ENCODE measurements at places on chromosomes 1 and 21. TPM values are rescaled to one million over a fixed set of nuclear protein-coding genes. Genes with fewer than 3 reads are reported as not detected.

GRCh38 chr1:237817277-237817676 is 73.4 kb downstream of the ZP4 start:
- H3K27me3 ChIP-seq, result no peaks in the 10 kb centered on the region
- no peak for DNase-seq
- no peaks in the 10 kb centered on the region for H3K36me3 ChIP-seq
- no peak overlapping the region for H3K4me3 ChIP-seq
- H3K27ac ChIP-seq, result no peak overlapping the region

DNA sequence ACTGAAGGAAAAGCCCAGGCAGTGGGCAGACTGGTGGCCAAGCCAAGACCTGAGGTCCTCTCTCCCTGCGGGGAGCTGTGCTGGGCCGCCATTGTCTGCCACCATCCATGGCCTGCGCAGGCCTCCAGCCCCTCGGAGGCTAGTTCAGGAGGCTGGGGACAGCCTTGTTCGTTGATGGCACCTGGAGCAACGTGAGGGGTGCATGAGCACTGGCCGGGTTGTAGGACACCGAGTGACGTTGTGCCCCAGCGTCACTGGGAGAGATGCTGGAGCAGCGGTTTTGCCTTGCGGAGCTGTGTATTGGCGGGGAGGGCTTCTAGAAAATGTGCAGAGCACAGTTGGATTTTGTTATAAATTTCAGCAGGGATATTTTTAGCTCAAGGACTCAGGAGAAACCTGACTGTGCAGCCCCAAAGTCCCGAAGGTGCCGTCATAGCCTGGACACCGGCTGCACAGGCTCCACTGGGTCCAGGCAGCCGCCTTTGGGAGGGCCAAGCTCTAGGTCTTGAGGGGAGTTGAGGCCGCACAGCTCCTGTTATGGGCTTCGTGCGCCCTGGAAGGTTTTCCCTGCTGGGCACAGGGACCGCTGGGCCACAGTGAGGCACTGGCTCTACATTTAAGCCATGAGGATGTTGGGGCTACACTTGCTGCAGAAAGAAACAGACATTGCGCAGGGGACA is 48.2 kb upstream of the ADARB1 start:
- H3K4me1 ChIP-seq, result peaks cover 7% of the 10 kb centered on the region
- H3K4me3 ChIP-seq, result no peak overlapping the region
- no peaks in the 10 kb centered on the region for H3K36me3 ChIP-seq
- H3K27ac ChIP-seq, result no peak overlapping the region
- no peaks in the 10 kb centered on the region for H3K27me3 ChIP-seq
- DNase-seq, result no peak

- no peaks in the 10 kb centered on the region for H3K36me3 ChIP-seq
- no peak overlapping the region for H3K27ac ChIP-seq
- peak; percentile 94 for DNase-seq
- H3K4me3 ChIP-seq, result peak overlapping the region; percentile 18
These were observed 5.3 kb downstream of the HES2 start for GRCh38 chr1:6414443-6414844.

- H3K27ac ChIP-seq, result no peak overlapping the region
- no peak overlapping the region for H3K4me3 ChIP-seq
- no peak for DNase-seq
These were observed 401.7 kb upstream of the PROX1 start for GRCh38 chr1:213585959-213586586.

CELSR2 gene
- total RNA-seq, result 1.5 TPM

OR14K1 gene
- total RNA-seq, result 0.36 TPM

GRCh38 chr1:3064901-3065300 is 4.1 kb upstream of the PRDM16 start:
- no peaks in the 10 kb centered on the region for H3K36me3 ChIP-seq
- no peak overlapping the region for H3K4me3 ChIP-seq
- peaks cover 5% of the 10 kb centered on the region for H3K27me3 ChIP-seq
- no peaks in the 10 kb centered on the region for H3K4me1 ChIP-seq
- H3K27ac ChIP-seq, result no peak overlapping the region
- DNase-seq, result peak; percentile 83

WNT3A gene
- total RNA-seq, result not detected

FCMR gene
- total RNA-seq, result 0.29 TPM

ASPM gene
- total RNA-seq, result 5.1 TPM

GRCh38 chr1:145961425-145962156 is 2.8 kb downstream of the ANKRD34A start:
- H3K27ac ChIP-seq, result peak overlapping the region; percentile 35
- peaks cover 53% of the 10 kb centered on the region for H3K4me1 ChIP-seq

PLD5 gene
- total RNA-seq, result not detected

GRCh38 chr1:40740997-40741736 is 42.4 kb upstream of the KCNQ4 start:
- no peaks in the 10 kb centered on the region for H3K27me3 ChIP-seq
- peaks cover 5% of the 10 kb centered on the region for H3K4me1 ChIP-seq
- H3K36me3 ChIP-seq, result peaks cover 32% of the 10 kb centered on the region
- no peak for DNase-seq

F13B gene
- total RNA-seq, result under 0.01 TPM

KCNJ9 gene
- total RNA-seq, result not detected

DNA sequence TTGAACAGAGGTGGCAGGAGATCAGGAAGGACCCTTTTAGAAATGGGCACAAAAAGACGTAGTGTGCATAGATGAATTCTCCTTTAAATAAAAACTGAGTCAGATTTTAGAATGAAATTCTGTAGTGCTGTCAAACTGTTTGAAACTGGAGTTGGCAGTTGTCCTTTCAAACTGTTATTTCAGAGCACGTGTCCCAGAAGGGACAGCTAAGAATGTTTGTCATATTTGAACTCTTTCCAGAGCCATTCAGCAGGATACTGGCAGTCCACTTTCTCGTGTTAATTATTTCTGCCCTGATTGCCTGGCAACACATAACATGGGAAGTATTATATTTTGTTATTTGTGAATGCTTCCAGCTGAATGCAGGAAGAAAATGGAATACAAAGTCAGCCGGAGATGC is 212.3 kb upstream of the DPYD start:
- H3K27me3 ChIP-seq, result no peaks in the 10 kb centered on the region
- no peak overlapping the region for H3K4me3 ChIP-seq
- H3K4me1 ChIP-seq, result peaks cover 12% of the 10 kb centered on the region
- no peaks in the 10 kb centered on the region for H3K36me3 ChIP-seq
- DNase-seq, result no peak
- no peak overlapping the region for H3K27ac ChIP-seq

DNA sequence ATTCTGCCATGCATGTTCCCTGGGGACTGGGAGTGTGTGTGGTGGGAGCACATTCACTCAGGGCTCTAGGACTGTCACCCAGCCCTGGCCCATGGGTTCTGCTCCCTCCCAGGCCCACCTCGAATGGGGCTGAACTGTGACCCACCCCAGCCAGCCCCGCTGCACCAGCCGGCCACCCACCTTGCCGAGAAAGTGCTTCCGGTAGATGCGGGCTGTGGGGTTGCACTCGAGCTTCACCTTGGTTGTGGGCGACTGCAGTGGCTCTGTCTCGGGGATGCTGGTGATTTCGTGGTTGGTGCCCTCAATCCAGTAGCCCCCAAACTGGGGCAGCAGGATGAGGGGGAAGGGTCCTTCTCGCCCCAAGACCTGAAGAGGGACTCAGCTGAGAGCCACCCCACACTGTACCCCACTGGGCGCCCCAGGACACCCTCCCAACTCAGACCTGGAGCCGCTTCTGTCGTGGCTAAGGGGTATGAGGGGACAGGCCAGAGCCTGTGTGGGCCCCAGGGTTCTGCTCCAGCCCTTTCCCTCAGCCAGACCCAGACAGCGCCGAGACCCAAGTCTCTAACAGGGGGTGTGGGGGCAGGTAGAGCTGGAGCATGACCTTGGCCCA is 51.9 kb downstream of the RAP1GAP start:
- H3K4me1 ChIP-seq, result no peaks in the 10 kb centered on the region
- no peak overlapping the region for H3K27ac ChIP-seq
- H3K27me3 ChIP-seq, result peaks cover 37% of the 10 kb centered on the region
- H3K4me3 ChIP-seq, result no peak overlapping the region

GRCh38 chr1:169487133-169487532 is 1.4 kb upstream of the SLC19A2 start:
- no peaks in the 10 kb centered on the region for H3K36me3 ChIP-seq
- no peak for DNase-seq

Measured in osteoblast (primary cell).